LoVo (cell line): ENCODE measurements at places on chromosomes 3 and 15.

- DNase-seq: no peak
Measured at GRCh38 chr15:68337826-68338225, 60.3 kb downstream of the FEM1B start.

- DNase-seq: no peak
Measured at GRCh38 chr3:124297062-124297980, 305.4 kb upstream of the ROPN1 start.

GRCh38 chr3:14741510-14741909 is 66.6 kb downstream of the C3orf20 start:
- DNase-seq: no peak

GRCh38 chr3:13451301-13451673 is 28.8 kb upstream of the HDAC11 start:
- no peak for DNase-seq

DNA sequence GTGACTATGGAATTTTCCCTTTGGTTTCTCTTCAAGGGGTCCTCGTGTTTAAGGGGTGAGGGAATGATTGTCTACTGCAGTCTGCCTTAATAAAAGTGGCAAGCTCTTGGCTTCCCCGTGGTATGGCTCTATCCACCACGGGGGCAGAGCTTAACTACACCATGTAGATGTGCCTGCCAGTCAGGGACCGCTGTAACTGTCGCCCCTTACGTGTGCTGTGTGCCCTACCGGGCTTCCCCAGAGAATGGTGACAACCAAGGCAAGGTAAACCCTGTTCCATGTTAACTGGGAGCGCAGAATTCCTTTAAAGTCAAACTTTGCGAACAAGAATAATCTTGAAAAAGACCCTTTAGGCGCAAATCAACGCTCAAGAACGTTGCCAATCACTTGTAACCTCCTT is 966 bp upstream of the C3orf80 start:
- DNase-seq: no peak

DNA sequence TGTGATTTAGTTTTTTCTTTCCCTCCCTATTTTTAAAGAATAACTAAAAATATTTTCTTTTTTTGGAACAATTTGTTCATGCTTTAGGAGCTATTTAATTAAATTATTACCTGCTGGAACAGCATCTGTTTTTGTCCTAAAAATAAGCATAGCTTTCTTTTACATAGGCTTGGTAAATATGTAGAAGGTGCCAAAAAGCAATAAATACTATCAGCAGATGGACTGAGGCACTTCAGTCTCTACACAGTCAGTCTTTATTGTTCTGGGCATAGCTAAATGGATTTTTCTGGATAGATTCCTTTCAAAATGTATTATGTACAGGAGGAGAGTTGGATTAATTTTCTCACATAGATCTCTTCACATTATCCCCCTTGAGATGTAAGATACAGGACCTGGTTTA is 223.5 kb downstream of the NAALADL2 start:
- DNase-seq: no peak

- DNase-seq: no peak
Measured at GRCh38 chr15:100764778-100765466, 114.7 kb upstream of the ALDH1A3 start.

- DNase-seq: no peak
Measured at GRCh38 chr3:154480033-154480432, 50.0 kb upstream of the GPR149 start.

GRCh38 chr3:184538666-184539431 is 22.7 kb upstream of the EPHB3 start:
- DNase-seq: no peak

DNA sequence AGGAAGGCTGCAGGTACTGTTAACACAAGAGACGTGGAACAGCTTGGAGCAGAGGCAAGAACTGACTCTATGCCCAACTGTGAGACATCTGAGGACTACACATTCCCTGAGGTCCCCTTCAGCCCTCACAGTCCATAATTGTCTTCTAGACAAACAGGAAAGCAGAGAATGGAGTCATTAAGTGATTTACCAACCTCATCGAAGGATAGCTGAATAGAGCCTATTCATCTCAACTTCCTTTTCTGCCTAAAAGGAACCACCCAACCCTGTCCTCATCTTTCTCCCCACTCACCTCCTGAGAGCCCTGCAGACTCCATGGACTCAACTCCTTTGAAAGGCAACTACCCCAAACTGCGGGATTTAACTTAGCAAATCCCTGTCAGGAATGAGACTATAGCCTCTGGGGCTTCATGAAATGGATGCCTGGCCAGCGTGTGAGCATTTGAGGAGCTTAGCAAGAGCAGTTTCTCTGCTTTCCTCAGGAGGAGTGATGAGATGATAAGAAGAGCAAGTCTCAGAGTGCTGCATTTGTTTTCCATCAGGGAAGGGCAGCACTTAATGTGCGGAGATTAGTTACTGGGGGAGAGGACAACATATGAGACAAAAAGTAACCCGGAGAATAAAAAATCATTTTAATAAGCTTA is 61.5 kb upstream of the FILIP1L start:
- DNase-seq: no peak

DNA sequence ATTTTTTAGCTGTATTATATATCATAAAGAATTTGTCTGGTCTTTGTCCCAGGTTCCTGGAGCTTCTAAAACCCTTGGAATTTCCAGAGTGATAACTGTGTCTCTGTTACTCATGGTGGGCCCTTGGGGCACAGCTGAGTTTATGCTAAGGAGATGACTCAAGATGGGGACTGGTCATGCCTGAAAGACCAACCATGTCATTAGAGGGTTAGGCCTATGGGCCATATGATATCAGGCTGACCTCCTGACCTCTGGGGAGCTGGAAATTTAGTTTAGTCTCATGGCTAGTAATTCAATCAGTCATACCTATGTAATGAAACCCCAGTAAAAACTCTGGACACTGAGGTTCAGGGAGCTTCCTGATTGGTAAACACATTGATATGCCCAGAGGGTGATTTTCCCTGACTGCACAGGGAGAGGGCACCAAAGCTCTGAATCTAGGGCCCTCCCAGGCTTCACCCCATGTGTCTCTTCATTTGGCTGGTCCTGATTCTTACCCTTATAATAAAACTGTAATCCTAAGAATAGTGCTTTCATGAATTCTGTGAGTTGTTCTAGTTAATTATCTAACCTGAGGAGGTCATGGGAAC is 69.6 kb downstream of the EEFSEC start:
- DNase-seq: no peak

DNA sequence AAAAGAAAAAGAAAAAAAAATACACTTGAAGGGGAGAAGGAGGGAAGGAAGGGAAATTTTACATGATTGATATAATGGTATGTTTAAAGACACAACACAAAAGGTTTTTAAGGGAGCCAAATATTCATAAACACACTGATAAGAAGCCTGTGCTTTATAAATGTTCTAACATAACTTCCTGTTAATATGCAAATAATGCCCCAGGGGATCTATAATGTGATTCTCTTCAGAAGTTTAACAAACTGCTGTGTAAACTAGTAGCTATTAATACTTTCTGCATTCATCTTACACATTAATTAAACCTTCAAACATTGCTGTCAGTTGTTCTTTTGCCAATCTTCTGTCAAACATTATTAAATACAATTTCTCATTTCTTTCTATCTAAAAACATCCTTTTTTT is 231.6 kb downstream of the TJP1 start:
- DNase-seq: no peak

- DNase-seq: no peak
Measured at GRCh38 chr15:101808201-101808600, 3.8 kb upstream of the OR4F15 start.

GRCh38 chr3:146223401-146224373 is 27.2 kb downstream of the PLSCR4 start:
- peak; percentile 56 for DNase-seq

DNA sequence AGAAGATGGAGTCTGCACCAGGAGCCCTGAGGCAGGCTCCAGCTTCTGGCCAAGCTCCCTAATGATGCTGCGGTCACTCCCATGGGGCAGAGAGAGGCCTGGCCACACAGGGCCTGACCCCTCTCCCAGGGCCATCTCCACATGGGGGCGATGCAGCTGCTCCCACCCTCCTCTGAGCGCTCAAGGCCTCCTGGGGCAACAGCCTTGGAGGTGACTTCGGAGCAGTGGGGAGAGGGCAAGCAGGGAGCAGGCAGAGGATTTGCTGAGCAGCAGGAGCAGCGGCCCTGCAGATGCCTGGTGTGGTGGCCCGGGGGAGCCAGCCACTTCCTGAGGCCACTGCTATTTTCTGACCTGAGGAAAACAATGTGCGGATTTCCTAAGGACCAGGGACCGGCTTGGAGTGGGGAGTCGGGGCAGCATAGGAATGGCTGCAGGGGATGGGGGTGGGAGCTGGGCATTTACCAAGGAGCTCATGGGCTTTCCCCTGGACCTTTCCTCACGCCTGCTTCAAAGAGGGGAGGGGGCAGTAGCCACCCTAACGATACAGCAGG is 81.6 kb upstream of the RPL32 start:
- no peak for DNase-seq

DNA sequence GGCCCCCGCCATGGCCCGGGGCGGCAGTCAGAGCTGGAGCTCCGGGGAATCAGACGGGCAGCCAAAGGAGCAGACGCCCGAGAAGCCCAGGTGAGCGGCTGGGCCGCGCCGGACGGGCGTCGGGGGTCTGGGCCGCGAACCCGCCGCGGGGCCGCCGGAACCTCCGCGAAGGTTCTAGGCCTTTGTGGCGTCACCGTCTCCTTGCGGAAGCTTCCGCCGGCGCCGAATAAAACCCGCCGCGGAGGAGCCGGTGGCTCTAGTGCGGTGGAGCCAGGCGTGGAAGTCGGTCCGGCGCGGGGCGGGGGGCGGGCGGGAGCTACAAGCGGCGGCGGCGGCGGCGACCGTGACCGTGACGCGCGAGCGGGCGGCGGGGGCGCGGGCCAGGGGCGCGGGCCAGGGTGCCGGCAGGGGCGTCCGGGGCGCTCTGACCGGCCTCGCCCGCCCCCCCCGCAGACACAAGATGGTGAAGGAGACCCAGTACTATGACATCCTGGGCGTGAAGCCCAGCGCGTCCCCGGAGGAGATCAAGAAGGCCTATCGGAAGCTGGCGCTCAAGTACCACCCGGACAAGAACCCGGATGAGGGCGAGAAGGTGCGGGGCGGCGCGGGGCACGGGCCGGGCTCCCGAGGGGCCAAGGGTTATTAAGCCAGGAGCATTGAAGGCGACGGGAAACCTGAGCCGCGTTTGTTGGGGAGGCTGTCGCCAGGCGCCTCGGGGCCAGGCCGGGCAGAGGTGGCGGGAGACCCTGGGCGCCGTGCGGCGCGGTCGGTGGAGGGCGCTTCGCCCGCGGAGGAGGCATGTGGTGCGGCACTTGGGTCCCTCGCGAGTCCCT is at the start of gene DNAJA4:
Gene DNAJA4, plus strand, starts transcription at position 259 of the 833 bp plus-strand sequence. Its CDS starts 202 bp downstream, at position 461.
- peak; percentile 61 for DNase-seq

DNA sequence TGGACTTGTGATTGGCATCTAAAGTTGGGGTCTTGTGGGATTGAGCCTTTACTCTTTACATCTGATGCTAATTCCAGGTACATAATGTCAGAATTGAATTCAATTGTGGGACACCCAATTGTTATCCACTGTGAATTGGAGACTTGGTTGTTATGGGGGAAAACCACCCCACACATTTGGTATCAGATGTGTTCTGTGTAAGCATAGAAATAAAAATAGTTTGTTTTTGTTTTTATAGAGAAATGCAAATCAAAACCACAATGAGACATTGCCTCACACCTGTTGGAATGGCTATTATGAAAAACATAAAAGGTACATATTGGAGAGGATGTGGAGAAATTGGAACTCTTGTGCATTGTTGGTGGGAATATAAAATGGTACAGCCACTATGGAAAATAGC is 58.5 kb downstream of the CPA3 start:
- DNase-seq: no peak

- DNase-seq: no peak
Measured at GRCh38 chr3:48661501-48662144, 1.1 kb downstream of the CELSR3 start.

DNA sequence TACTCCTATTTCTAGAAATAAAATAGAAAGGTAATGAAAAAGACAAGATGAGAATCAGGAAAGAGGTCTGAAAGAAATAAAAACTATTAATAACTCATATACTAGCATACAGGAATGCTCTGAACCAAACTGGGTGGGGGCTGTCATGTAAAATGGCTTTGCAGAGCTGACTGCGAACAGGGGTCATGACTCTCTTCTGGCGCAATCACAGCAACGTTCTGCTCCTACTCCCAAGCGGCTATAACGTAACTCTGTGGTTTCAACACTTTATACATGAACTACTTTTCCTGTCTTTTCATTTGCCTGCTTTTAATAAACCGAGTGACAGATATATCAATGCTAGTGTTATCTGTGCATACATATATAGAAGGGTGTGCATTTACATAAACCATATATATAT is 116.7 kb downstream of the DLG1 start:
- DNase-seq: no peak

GRCh38 chr3:12040902-12041301 is 36.7 kb downstream of the SYN2 start:
- no peak for DNase-seq

DNA sequence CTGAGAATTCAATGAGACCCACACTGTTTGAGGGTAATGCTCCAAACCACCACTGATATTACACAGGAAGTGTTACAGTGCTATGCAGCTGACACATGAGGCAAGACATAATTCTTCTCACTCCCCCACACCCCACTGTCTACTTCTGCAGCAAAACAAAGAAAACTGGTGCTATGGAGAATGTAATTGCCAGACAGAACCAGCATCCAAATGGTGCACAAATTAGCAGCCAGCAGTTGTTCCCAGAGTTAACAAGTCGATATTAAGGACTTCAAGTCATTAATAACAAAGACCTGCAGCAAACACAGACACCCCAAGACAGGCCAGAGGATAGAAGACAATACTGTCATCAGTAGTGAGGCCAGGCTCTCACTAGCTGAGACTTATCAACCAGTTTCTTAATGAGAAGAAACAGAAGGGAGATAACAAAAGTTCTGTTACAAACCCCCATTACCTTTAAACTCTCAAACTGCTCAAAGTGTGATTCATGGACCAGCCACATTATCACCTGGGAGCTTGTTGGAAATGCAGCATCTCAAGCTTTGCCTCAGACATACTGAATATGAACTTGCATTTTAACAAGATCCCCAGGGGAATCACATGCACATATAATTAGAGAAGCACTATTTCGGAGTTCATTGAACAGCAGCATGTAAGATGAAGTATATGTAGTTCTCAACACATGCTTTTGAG is 58.7 kb upstream of the FNDC3B start:
- DNase-seq: no peak

GRCh38 chr15:52039925-52040781 is 21.1 kb downstream of the MAPK6 start:
- no peak for DNase-seq

DNA sequence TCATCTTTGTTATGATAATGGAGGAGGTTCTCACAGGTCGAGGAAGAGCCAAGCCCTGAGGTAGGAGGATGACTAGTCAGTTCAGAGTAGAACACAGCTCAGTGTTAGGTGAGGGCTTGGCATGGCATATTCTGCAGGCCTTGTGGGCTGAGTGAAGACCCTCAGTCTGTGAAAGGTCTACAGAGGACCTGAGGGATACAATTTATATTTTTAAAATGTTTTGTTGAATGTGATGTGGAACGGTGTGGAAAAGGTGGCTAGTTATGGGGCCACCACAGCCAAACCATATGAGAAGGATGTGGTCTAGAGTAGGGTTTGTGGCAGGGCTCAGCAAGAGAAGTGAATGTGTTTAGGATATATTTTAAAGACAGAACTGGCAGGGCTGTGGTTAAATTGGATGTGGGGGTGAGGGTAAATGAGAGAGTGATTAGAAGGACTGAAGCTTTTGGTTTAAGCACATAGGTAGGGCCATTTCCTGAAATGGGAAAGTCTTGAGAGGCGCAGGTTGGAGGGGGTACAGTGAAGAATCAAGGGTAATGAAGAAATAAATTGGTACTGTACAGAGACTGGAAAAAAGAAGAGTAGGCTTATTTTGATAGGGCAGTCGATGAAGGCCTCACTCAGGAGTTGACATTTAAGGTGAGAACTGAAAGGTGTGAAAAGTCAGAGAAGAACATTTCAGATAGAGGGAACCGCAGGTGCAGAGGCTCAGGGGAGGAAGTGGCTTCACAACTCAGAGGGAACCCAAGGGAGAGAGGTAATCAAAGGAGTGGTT is 60.5 kb downstream of the SPTSSB start:
- DNase-seq: no peak
